Stimulated activated CD8-positive, alpha-beta memory T cell treated with anti-CD3 and anti-CD28 coated beads, Interleukin-12 subunit alpha, Interleukin-12 subunit beta, amount 100 ng/mL, for 1 hour (primary cell): ENCODE measurements at places on chromosomes 12 and 14.

- no peak for DNase-seq
Measured at GRCh38 chr14:102090713-102091112, 3.9 kb upstream of the HSP90AA1 start.

DNA sequence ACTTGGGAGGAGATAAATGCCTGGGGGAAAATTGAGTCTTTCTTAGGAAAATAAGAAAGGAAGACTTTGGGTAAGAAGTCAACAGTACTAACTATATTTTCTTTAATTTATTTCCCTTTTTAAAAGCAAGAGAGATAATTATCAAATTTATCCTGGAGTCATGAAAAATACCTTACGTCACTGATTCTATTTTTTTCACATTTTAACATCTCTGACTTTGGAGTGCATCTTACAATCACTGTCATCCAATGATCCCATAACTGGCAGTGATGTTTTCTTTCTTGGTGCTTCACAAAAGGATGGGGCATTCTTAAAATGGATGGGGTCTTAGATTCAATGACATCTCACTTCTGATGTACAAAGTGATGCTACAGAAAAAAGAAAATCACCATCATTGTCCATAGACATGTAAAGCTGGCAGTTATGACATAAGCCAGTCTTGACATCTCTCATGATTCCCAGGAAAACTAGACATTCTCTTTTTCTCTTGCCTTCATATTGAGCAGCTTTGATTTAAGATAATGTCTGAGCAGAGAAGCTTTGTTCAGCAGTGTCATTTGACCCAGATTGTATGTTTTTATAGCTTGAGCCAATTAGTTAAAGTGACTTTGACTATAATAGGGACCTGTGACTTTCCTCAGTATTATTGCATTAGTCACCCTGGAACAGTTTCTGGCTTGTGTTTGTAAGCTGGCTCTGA is 236.2 kb downstream of the EGLN3 start:
- no peak for DNase-seq

- no peak for DNase-seq
Measured at GRCh38 chr14:94771158-94771905, 1.4 kb upstream of the GSC start.

DNA sequence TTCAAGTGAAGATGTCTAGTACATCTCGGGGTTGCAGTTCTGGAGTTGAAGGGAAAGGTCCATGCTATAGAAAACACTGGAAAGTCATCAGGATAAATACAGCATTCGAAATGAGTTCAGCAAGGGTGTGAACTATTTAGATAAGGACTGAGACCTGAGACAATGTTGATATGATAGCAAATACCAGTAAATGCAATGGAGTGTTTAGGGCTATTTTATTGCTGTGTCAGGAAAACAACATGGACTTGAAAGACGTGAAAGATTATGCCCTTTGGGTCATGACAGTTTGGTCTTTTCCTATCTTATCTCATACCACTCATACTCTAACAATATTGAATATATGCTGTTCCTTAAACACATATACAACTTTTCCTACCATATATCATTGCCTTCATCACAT is 1776.2 kb upstream of the SEL1L start:
- DNase-seq: no peak

GRCh38 chr14:104769324-104770071 is 16.6 kb downstream of the SIVA1 start:
- DNase-seq: no peak

GRCh38 chr12:130626601-130627000 is 89.5 kb downstream of the RIMBP2 start:
- DNase-seq: no peak

DNA sequence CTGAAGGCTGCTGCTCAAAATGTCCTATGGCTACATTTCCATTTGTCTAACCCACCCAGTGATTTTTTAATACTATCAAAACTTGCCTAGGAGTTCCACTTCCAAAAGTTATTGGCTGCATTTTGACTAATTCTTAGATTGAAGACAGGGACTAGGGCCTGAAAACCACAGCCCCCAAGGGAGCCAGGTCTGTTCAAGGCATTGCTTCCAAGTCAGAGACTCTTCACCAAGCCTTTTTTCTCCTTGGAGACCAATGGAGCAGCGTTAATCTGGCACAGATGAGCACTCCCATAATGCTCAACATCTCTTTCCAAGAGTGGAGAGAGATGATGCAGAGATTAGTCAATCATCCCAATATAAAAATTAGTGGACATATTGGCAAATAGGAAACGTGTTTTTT is 112.5 kb upstream of the HIF1A start:
- DNase-seq: no peak

DNA sequence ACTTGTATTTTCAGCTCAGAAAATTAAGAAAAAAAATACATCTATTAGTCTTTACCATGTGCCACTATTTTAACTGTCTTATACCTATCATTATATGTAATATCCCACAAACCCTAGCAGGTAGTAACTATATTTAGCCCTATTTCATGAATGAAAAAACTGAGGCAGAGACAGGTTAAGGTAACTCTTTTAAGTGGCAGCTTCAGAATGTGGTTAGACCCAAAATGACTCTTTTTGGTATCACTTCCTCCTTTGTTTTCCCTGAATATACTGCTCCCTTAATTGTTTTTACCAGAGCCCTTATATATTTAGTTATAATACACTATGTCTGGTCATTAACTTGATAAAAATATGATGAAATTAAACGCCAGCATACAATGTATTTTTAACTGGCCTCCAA is 235.6 kb upstream of the RPL10L start:
- DNase-seq: no peak

- no peak for DNase-seq
Measured at GRCh38 chr12:11026118-11026517, 3.7 kb upstream of the TAS2R19 start.

- no peak for DNase-seq
Measured at GRCh38 chr14:20294636-20295035, 11.1 kb downstream of the TTC5 start.

- no peak for DNase-seq
Measured at GRCh38 chr14:90760591-90761316, 55.5 kb downstream of the TTC7B start.

DNA sequence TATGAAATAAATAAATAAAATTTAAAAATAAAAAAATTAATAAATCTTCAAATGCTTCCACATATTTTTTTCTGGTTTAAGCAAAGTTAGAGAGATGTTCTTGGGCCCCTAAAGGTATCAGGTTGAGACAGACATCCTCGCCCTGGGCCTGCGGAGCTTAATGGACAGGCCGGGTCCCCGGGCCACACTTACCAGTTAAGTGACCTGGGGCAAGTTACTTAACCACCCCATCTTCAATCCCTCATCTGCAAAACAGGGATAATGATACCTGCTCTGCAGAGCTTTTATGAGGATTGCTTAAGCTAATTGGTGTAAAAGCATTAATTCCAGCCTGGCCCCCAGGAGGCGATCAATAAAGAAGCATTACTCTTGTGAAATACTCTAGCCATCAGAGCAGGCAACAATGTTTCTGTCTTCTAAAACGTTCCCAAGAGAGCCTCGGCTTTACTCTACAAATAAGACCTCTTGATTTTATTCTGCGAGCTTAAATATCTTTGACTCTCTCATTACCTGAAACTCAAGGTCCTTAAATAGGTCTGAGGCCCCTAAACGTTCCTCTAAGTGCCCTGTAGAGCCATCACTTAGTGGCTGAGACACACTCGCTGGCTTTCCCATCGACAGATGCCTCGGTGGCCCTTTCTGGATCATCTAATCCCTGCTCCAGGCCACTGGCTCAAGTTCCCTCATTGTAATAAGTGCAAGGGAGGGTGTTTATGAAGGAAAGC is 81.1 kb upstream of the DIO3 start:
- no peak for DNase-seq

DNA sequence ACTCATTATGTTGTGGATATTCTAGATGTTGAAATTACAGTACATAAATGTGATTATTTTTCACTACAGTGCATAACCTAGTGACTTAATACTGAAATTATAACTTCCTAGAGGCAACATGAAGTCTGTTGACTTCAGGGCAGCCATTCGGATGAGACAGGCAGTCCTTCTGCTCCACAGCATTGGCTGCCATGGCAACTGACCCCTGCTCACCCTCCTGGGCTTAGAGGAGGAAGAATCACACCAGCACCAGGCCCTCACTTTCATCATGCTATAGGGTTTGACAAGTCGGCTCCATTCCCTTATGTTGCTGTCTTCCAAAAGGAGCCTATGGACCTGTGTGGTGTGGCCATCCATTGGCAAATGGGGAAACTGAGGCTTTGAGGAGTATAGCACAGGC is 233.5 kb upstream of the TMEM132C start:
- DNase-seq: no peak

DNA sequence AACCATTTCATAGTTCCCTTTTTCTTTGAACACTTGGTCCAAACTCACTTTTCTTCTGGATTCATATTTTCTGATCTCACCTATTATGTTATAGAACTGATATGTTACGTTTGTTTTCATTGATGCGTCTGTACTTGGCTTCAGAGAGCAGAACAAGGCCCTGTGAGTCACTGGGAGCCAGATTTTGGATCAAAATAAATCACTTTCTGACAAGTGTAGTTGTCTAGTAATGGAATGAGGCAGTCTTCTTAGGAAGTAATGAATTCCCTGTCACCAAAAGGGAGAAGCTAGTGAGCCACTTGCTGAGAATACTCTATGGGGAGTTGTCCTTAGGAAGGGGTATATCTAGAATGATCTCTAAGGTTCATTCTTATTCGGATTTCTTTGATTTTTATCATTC is 10.2 kb downstream of the BICD1 start:
- no peak for DNase-seq

- no peak for DNase-seq
Measured at GRCh38 chr12:107845980-107846659, 71.6 kb downstream of the ASCL4 start.

DNA sequence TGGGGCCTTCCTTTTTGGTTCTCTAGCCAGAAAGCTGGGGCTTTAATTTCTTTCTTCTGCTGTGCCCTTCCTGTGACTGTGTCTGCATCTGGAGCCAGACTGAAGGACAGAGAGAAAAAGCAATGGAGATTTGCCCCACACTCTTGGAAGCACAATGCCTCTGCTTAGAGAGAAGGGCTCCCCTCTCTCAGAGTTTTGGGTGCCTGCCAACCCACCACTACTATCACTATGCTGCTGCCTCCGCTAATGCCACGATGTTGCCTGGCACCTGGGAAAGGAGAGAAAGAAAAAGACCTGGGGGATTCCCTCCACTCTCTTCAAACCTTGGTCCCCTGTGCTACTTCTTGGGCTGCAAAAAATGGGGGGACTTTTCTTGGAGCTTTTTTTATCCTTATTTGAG is 52.6 kb downstream of the TMEM260 start:
- no peak for DNase-seq

GRCh38 chr12:39966256-39966655 is 139.6 kb downstream of the SLC2A13 start:
- DNase-seq: no peak

DNA sequence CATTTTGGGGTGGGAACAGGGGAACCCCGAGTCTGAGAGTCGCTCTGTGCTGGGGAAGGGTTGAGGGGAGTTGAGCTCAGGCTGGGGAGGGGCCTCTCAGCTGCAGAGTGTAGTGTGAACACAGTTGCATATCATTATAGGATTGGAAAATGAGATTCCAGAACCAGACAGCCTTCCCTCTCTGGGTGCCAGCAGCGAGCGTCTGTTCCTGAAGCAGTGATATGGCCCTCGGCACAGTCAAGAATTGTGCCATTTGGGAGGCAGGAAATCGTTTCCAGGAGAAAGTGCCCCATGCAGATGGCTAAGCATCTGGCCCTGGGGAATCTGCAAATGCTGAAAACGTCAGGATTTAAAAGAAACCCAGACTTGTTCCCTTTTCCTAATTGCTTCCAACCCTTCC is 70.4 kb upstream of the SFSWAP start:
- DNase-seq: no peak

DNA sequence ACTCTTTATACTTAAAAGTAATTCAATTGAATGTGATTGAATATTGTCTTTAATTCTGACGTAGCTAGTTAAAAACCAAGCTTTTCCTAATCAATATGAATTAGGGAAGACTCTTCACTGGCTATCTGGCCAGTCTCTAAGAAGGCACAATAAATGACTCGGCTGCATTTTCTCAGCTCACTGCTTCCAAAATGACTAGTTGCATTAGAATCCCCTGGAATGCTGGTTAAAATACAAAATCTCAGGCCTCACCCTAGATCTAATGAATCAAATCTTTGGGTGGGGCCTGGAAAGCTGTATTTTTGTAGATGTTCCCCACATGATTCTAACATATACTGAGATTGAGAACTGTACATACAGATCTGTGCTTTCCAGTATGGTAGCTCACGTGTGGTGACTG is 242.1 kb downstream of the CHST11 start:
- no peak for DNase-seq

- no peak for DNase-seq
Measured at GRCh38 chr12:3105690-3106479, 28.7 kb downstream of the TSPAN9 start.

DNA sequence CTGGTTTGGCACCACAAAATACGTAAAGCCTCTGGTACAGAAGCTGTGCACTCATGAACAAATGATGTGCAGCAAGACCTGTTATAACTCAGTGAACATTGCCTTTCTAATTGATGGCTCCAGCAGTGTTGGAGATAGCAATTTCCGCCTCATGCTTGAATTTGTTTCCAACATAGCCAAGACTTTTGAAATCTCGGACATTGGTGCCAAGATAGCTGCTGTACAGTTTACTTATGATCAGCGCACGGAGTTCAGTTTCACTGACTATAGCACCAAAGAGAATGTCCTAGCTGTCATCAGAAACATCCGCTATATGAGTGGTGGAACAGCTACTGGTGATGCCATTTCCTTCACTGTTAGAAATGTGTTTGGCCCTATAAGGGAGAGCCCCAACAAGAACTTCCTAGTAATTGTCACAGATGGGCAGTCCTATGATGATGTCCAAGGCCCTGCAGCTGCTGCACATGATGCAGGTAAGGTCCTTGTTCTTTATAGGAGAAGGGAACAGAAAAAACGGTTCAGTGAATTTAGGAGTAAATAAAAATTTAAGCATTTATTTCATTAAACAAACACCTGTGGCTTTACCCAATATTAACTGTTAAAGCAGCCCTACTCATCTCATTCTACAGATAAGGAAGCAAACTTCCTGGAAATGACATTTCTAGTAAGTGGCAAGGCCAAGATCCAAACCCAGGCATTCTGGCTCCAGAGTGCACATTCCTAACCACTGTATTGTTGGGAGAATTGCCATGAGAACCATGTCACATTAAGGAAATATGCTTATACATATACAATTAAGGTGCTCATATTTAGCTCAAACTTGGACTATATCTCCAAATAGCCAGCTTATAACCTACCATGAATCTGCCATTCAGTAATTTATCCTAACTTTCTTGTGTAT is 11.7 kb downstream of the COCH start:
- DNase-seq: no peak

GRCh38 chr12:103455020-103455763 is 40.6 kb downstream of the C12orf42 start:
- DNase-seq: no peak

GRCh38 chr12:85662207-85662602 is 174.0 kb downstream of the RASSF9 start:
- DNase-seq: no peak

- no peak for DNase-seq
Measured at GRCh38 chr12:54572881-54573280, 15.6 kb downstream of the PPP1R1A start.
